Activated CD4-positive, alpha-beta T cell treated with anti-CD3 and anti-CD28 coated beads, Interleukin-2, amount 10 ng/mL, durations not matched to agents 7 days and 5 days (primary cell): ENCODE measurements at places on chromosomes 1 and 21. TPM values are rescaled to one million over a fixed set of nuclear protein-coding genes. Genes with fewer than 3 reads are reported as not detected.

DNA sequence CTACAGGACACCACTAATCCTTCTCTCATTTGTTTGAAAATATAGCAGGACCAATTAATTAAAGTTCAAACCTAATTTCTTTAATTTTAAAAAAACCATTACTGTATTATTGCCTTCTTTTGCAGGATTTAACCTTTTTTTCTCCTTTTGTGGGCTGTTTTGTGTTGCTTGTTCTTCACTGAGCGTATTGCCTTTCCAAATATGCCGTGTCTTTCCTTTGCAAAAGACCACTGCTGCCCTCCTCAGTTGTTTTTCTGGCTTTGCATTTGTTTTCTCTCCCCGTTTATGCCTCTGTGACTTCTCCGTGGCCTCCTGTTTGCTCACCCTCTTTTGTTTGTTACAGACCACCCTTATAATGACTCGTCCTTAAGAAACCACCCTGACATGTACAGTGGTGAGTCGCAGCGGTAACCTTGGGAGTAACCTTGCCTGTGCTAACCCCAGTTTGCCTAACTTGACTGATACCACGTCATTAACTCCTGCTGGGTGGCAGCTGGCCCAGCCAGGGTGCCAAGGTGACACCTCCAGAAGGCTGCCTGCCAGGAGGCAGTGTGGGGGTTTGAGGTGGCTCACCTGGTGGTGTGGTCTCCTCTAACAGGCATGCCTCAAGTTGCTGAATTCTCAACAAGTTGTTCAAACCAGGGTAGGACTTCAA, 81.1 kb upstream of the CNTN2 start:
- no peak for DNase-seq

GRCh38 chr1:109768820-109769219, 5.1 kb upstream of the EPS8L3 start:
- DNase-seq: no peak

DNA sequence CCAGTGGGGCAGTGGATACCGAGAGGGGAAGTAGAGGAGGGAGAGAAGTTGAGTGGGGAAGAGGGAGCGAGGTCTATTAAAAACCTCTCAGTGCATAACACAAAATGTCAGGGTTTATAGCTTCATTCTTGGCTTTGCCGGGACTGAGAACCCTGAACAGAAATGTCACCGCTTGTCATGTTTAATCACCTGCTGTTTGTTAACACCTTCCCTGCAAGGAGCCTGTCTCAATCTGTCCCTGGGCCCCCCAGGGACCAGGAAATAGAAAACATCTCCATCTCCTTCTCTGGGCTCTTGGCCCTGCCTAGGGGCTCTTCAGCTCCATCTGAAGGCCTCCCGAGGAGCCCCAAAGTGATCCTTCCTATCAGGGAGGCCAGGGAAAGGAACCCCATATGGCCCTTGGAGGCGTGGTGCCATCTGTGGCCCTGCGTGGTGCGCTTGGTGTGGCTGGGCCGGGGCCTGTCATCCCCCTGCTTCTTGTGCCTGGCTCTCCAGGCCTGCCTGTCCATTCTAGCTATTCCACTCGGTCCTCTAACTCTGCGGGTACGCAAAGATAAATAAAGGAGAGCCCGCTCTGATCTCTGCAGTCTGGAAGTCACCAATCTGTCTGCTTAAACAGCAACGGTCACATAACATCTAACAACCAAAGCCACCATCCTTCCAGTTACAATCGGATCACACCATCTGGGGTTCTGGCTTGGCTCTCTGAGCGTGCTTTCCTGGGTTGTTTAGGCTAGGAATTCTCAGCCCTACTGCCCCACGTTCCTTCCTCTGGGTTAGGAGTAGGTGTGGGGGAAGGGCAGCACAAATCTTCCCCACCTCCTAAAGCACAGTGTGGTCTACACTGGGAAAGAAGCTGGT, 113.8 kb downstream of the CASZ1 start:
- no peak for DNase-seq

- DNase-seq: no peak
Observed at GRCh38 chr1:203888807-203889251, 27.4 kb downstream of the SNRPE start.

DISP3 gene
- total RNA-seq: 0.92 TPM

DNA sequence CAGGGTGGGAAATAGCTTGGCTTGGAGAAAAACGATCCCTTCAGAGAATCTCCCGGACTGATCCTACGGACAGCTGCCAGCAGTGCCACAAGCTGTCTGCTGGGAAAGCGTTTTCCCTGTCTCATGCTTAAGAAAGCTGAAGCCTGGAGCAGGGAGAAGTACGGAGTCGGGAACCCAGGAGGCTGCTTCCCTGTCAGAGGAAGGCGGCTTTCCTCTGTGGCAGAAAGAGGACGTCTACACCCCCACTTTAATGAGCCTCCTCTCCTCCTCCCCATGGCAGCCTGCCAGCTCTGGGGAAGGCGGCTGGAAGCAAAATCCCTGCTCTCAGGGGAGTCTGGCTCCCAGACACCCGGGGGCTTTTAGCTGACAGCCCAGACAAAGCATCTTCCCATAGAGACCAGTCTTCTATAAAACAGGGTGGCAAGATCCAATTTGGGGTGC, 7.3 kb downstream of the KIF21B start:
- no peak for DNase-seq

DNA sequence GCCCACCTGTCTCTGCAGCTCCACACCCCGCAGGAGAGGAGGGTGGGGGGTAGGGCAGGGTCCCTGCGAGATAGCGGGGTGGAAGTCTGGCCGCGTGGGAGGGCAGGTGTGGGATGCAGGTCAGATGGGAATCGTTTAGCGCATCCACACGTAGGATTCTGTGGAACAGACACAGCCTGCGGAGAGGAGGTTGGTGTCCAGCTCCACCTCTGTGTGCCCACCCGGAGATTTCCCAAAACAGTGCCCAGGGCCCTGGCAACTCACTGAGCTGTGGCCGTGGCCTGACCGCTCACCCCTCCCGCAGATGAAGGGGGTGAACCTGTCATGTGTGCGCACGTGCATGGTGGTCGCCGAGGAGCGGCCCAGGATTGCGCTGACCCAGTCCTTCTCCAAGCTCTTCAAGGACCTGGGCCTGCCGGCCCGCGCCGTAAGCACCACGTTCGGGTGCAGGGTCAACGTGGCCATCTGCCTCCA, 46.9 kb downstream of the S100B start:
- no peak for DNase-seq

OSCP1 gene
- total RNA-seq: 2.2 TPM

DHCR24 gene
- total RNA-seq: 84.6 TPM

GNG5 gene
- 90.1 TPM for total RNA-seq

HJV gene
- total RNA-seq: not detected

ARTN gene
- 0.10 TPM for total RNA-seq

STUM gene
- total RNA-seq: not detected

- DNase-seq: no peak
Observed at GRCh38 chr1:159602501-159602999, 14.9 kb downstream of the APCS start.

IFI44 gene
- total RNA-seq: 190 TPM

- DNase-seq: no peak
Observed at GRCh38 chr1:91092503-91092902, 70.7 kb upstream of the ZNF644 start.

DNA sequence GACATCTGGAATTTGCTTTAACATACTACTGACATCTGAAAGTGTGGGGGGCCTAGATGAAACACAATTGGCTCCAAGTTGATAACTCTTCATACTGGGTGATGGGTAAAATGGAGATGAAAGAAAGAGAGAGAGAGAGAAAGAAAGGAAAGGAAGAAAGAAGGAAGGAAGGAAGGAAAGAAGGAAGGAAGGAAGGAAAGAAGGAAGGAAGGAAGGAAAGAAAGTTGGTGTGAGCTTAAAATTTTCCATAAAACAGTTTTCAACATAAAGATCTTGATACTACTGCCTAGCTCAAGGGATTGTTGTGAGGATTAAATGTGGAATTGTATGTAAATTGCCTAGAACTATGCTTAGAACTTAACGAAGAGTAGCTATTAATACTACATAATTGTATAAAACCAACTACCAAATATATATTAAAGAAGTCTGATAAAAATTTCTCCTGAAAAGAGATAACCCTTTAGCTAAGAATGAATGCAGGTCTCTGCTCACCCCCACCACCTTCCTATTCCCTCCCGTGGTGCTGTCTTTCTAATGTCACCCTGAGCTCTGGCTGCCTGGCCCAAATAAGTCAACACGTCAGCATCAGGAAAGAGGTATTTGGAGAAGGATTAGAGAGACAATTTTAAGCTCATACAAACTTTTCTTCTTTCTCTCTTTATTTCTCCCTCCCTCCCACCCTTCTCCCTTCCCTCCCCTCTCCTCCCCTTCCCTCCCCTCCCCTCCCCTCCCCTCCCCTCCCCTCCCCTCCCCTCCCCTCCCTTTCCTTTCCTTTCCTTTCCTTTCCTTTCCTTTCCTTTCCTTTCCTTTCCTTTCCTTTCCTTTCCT, 89.3 kb upstream of the SGIP1 start:
- DNase-seq: no peak

- no peak for DNase-seq
Observed at GRCh38 chr1:163069142-163069541, at the start of gene RGS4. TSS of gene RGS4 (plus strand) at chr1:163069361. CDS start at chr1:163069485, 124 bp downstream.

- peak; percentile 39 for DNase-seq
Observed at GRCh38 chr1:113811156-113811887, 954 bp downstream of the RSBN1 start.

GRCh38 chr1:221756830-221757551, 15.1 kb upstream of the DUSP10 start:
- no peak for DNase-seq

LDLRAD1 gene
- not detected for total RNA-seq

DNA sequence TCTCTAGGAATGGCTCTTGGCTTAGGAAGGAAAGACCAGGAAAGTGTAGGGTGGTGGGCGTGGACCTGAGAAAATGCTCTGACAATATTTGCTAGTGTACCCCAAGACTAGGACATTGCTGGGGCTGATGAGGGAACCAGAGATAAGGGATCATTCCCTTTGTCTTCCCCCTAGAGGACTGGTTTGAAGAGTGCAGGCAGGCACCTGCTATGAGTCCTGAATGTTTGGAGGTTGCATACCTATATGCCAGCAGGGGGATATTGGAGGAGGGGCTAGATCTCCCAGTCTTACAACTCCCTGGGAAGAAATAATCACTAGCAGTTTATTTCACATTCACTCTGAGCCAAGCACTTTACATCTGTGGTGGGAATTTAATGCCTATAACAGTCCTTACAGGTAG, 6.0 kb upstream of the BCL10 start:
- no peak for DNase-seq

GRCh38 chr1:51504806-51505525, 14.1 kb downstream of the EPS15 start:
- no peak for DNase-seq

GRCh38 chr1:238653693-238654321, 732.6 kb upstream of the CHRM3 start:
- DNase-seq: no peak

DNA sequence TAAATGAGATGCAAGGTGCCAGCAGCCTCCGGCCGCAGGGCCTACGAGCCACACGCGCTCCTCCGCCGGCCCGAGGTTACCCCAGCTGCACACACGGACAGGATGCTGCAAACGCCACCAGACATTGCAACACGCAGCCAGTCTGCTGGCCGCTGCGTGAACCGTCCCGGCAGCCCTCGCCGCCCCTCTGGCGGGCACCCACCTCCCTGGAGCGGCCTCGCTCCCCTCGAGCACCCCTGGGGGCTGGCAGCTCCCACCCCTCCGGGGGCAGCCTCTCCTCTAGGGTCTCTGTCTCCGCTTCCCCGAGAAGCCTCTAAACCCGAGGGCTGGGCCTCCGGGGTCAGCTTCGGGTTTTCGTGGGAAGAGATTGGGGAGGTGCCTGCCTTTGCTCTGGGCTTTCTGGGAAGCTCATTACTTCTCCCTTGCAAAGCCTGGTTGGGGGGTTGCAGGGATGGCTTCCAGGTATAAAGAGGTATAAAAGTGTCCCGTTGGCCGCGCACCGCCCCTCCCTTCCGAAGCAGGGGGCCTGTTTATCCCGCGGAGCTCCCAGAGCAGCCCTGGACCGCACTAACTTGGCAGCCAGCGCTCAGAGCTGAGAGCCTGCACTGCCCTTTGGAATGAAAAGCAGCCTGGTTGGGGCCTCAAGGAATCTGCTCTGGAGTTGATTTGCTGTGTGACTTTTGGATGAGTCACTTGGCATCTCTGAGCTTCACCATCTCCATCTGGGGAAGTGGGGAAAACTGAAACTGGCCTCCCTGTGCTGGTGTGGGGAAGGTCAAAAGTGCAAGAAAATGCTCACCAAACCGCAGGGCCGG, 21.8 kb downstream of the DHRS3 start:
- DNase-seq: no peak

LCE1F gene
- total RNA-seq: not detected

DNA sequence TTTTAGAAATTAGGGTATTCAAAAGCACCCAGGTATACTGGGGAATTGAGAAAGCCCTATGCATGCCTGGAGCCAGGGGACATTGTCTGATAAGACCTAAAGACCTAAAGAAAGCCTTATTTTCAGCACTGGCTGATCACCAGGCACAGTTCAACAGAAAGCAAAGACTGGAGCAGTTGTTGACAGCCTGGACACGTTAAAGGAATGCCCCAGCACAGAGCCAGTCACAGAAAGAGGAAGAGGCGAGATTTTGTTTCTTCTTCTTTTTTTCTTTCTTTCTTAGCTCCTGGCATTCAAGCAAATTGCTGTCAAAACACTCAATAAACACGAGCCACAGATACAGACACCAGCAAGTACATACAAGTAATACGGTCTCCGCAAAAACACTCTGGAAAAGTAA, 40.4 kb downstream of the RNF187 start:
- DNase-seq: no peak

- DNase-seq: no peak
Observed at GRCh38 chr21:38912102-38912629, 106.4 kb downstream of the ETS2 start.

DNA sequence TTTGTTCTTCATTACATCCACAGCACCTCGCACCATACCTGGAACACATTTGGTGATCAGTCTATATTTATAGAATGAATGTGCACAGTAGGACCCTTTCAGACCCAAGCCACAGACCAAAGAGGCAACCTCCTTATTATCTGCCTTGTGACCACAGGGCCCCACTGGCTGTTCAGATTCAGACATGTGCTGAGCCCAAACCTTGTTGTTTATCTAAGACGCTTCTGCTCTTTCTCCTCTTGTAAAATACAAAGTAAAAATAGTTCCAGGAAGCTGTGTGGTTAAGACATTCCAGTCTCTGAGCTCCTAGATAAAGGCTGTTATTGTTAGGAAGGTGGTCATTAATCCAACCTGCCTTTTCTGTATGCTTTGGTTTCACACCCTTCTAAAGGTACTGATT, 3.6 kb upstream of the SCMH1 start:
- DNase-seq: no peak

ELF3 gene
- 0.56 TPM for total RNA-seq
